ENCODE measurements at places on chromosomes 6 and 20.

DNA sequence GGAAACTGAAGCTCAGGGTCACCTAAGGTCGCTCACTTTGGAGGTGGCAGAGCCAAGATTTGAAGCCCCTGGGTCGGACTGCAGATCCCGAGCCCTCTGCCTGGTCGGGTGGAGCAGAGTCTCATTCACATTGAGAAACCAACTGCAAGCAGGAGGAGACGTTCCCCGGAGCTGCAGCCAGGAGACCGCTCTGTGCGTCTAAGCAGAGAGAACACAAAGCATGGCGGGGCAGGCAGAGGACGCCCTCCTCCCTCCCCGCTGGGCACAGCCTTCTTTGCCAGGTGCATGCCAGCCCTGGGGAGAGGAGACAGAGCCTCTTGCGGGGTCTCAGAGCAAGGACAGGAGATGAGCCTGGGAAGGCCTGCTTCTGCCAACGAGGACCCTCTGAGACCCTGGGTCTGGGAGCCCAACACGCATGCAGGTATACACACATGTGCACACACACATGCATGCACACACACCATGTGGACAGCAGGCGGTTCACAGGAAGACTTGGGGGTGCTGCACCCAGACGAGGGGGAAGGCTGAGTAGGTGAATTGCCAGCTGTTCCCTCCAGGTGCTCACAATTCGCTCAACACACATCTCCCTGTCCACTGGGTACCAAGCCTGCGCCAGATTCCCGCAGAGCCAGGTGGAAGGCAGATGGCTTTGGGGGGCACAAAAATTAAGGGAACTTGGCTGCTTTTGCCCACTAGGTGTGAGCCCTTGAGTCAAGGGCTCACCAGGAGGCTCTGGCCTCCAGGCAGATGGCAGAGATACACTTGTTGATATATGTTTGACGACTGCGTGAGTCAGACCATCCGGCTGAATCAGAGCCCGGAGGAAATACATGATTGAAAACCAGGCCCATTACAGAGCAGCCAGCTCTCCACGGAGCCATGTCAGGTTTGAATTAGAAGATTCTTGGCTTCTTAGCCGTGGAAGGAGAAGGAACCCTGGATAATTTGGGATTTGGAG is 5.5 kb upstream of the NTSR1 start:
- DNase-seq, result peak; percentile 16

DNA sequence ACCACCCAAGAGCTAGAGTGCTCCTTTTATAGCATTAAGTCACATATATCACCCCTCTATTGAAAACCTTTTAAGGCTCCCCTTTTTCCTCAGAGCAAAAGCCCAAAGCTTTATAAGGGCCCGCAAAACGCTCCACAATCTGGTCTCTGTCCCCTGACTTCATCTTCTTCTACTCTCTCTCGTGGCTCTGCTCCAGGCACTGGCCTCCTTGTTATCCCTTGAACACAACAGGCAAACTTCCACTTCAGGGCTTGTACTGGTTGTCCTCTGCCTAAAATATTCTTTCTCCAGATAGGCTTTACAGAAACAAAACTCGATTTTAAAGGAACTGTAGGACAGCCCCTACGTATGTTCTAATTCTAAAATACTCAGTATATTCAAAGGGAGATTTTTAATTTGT is 44.0 kb upstream of the SPDEF start:
- no peak for DNase-seq

- DNase-seq, result no peak
These were observed 90.9 kb upstream of the FOXC1 start for GRCh38 chr6:1518855-1519254.

DNA sequence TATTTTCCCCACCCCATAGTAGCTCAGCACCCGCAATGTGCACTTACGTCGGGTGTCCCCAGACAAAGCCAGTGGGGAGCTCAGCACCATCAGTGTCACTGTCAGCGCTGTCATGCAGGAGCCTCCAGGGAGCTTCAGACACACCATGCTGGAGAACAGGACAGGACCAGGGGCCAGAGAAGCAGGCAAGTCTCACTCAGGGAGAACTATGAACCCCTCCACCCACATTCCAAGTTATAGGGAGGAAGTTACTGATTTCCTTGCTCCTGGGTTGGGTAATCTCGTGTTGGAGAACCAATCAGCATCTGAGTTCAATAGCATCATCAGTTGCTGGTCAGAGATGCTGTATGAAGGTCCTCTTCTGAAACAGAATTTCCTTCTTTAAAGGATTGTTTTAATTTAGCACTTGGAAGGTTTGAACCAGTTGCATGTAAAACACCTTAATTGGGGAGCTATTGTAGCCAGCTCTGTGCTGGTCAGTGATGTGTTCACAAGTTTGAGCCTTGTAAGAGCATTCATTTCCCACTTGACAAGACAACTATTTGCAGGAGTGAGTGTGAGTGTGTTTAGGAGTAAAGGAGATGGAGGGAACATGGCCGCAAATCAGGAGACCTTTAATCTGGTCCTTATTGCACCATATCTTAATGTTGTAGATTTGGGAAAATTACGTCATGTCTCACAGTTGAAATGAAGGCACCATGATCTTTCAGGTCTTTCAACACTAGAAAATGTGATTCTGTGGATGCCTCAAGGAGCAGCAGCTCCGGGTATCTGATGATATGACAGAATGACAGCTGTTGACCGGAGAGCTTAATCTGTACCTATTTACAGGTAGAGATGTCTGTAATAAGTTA is at the start of gene HLA-DRB1:
Gene HLA-DRB1 (minus strand): TSS at position 253 of the 854 bp plus-strand sequence. CDS start 106 bp downstream, at position 147.
- DNase-seq, result peak; percentile 1

- DNase-seq, result no peak
These were observed 171.1 kb downstream of the FOXA2 start for GRCh38 chr20:22412977-22413868.

All from activated CD4-positive, alpha-beta T cell treated with anti-CD3 and anti-CD28 coated beads, Interleukin-2, amount 50 U/mL, for 4 hours (primary cell).